ENCODE measurements at places on chromosomes 2 and 18. TPM values are rescaled to one million over a fixed set of nuclear protein-coding genes. Genes with fewer than 3 reads are reported as not detected.
A peak's percentile ranks its signal among the peaks of the same experiment; 100 is the strongest.

DNA sequence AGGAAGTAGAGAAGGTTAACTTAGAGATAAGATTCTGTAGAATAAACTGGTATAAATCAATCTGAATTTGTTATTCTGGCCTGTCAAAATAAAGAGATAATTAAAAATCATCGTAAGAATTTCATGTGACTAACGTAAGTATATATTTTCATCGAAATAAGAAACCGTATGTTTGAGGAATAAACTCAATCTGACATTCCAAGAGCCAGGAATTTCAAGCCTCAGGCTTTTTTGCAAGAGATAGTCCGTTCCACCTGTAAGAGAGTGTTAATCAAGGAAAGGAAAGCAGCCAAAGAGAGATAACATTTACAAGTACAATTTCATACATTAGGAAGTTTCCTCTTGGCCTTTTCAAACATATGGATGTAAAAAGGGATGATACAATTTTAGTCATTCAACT lies 701.5 kb downstream of the CBLN2 start:
- DNase-seq = no peak

GRCh38 chr2:40103590-40103989 lies 324.5 kb upstream of the THUMPD2 start:
- DNase-seq = no peak

- DNase-seq = no peak
Measured at GRCh38 chr2:105647731-105648130, 97.0 kb upstream of the NCK2 start.

DNA sequence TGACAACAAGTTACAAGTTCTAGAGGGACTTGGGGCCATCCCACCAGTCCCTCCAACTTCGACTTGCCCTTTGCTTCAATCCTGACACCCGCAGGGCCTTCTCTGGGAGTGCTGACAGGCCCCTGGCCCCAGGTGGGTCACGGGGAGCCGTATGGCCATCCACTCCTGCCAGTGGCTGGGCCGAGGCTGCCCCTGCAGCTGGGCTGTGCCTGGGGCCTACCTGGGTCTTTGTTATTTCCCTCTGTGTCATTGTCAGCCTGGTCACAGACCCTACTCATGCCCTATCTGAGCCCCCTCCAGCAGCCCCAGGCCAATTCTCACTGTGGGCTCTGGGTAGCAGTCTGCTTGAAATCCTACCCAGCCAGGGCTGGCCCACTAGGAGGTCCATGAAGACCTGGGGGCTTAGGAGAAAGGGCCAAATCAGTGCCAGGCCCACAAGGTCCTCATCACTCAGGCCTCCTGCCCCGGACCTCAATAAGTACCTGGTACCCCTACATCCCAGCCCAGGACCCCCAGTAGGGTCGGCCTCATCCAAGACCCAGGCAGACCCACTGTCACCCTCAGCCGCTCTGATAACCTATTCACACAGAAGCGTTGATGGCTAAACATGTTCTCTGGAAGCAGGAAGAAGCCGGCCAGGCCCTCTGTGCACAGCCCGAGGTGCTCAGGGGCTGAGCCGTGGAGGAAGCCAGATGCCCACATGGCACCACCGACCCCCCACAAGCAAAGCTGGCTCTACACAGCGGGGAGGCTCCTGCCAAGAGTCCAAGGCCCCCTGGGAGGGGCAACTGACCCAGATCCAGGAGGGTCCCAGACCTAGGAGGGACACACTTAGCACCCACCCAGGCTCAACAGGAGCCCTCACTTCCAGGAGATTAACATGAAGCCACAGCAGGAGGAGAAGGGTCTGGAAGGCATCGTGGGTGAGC lies 57.7 kb downstream of the BIN1 start:
- no peak for DNase-seq

DNA sequence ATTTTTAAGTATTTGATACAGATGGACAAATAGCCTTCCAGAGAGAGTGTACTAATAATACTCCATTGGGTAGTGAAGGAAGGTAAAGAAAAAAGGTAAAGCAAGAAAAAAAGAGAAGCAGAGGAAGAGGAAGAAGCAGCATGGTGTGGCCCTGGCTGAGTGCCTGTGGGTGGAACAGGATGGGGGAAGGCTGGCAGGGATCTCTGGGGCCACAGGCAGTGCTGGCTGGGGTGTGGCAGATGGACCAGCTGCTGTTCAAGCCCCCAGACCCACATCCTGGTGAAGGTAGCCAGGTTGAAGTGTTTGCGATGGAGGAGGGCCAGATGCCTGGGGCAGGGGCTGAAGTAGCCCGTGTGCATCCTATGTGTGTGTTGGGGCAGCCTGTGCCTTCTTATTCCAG lies 79.0 kb downstream of the DYSF start:
- DNase-seq = no peak

DNA sequence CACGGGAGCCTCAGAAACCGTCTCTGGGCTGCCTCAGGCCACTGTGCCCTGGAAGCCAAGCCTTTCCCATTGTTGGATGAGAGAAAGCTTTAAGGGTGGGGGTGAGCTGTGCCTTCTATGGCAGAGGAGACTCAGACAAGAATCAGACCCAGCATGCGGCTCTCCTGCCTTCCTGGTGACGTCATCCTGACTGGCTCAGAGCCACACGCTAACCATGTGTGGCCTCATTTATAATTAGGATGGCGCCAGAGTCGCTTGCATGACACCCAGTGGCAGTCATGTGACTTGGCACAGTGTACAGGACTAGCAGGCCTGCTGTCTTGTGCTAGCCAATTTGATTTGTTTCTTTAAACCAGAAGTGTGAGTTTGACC lies 99.1 kb downstream of the SH3BP4 start:
- no peak for DNase-seq

DNA sequence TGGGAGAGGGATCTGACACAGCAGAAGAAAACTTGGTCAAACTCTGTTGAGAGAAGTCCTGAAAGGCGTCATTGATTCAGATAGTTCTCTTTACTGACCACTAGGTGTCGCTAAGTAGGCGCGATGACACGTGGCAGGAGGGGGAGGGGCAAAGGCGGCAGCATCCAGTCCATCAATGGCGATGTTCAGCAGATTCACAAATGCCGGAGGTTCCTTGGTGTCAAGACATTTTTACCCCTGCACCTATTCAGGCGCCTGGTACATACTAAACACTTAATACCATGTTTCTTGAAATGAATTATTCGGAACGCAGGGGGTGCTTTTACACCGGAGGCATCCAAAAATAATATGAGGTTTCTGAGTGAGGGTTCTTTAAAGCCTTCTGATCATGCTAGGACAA lies 3.0 kb upstream of the PLEK start:
- peak; percentile 79 for DNase-seq

DNA sequence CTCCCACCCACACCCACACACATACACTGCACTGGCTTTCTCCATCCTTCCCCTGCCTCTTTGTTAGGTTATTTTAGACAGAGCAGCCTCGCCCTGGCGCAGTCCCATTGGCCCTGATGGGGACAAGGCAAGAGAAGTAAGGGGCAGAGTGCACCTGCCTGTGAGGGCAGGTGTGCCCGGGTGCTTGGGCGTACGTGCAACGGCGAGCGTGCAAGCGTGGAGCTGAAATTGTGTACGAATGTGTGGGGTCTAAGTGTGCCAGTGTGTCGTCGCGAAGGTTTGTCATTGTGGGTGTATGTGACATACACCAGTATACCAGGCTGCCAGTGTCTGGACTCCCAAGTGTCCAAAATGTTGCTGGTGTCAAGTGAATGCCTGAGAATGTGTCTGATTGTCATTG lies 544 bp downstream of the LRATD1 start:
- no peak for DNase-seq

DNA sequence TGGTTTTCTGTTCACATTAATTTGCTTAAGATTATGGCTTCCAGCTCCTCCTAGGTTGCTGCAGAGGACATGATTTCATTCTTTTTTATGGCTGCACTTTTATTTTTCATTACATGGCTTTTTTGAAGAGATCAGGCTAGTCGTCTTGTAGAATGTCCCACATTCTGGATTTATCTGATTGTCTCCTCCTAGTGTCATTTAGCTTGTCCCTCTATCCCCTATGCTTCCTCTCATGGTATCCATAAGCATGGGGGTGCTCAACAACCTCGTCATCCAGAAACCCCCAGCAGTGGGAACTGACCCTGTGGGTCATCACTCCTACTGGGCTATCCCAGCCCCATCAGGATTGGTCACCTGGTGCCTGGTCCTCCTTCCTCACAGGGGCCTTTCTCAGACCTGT lies 49.6 kb downstream of the SERTAD2 start:
- no peak for DNase-seq

DNA sequence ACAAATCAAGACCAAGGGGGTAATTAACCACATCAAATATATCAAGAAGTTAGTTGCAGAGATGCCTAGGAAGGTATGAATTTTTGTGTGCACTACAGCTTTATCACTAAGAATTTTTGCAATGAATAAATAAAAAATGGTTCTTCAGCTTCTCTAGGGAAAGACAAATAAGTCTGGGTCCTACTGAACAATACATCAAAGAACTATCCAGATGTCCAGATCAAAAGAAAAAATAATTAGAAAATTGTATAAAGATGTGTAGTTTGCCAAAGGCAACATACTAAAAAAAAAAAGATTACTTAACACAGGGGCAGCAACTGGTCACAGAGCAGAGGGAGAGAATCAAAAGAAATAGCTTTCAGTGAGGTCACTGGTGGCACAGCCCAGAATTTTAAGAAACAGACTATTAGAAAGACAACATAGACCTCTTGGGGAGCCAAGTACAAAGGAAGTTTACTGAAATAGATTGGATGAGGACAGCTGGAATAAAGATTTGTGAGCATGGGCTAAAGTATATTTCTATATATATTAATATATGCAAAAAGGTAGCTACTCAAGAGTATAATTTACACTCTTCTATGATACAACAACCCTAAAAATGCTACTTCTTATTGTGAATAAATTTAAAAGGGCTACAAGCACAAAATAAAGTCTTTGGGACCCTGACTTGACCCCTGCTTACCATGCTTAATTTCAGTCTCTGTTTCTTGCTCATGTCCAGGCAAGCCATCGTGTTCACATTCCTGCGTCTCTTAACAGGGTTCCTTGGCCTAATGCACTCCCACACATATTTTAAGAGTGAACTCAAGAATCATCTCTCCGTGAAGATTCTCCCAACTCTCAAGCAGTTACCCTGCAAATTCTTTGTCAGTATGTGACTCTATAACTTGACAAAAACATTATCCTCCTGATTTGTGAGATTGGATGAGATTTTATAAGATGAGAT lies 99.0 kb upstream of the GRB14 start:
- DNase-seq = no peak

DNA sequence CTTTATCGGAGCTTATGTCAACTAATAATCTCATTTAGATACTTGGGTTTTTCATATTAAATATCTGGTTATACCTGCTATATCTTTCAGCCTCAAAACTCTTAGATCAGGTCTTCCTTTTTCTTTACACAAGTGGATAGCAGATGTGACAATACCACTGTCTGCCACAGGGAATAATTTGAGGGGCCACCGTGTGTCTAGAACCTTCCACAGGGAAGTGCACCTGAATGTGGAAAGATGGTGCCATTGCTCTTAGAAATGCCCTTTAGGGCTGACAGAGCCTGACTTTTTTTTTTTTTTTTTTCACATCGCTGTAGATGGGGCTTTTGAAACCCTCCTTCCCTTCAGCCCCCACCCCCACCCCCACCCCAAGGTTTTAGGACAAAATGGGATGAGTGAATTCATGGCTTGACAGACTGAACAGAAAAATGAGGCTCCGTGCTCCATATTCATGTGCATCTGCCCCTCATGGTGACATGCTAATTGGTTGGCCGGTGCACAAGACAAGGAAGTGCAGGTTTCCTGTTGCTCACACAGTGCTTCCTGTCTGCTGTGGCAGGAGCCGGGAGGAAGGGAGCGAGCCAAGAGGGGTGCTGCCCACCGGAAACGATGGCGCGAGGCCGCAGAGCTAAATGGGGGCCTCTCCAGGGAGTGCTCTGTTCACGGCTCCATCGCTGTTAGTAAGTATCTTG lies 246.0 kb downstream of the LDLRAD4 start:
- DNase-seq = peak; percentile 70

DNA sequence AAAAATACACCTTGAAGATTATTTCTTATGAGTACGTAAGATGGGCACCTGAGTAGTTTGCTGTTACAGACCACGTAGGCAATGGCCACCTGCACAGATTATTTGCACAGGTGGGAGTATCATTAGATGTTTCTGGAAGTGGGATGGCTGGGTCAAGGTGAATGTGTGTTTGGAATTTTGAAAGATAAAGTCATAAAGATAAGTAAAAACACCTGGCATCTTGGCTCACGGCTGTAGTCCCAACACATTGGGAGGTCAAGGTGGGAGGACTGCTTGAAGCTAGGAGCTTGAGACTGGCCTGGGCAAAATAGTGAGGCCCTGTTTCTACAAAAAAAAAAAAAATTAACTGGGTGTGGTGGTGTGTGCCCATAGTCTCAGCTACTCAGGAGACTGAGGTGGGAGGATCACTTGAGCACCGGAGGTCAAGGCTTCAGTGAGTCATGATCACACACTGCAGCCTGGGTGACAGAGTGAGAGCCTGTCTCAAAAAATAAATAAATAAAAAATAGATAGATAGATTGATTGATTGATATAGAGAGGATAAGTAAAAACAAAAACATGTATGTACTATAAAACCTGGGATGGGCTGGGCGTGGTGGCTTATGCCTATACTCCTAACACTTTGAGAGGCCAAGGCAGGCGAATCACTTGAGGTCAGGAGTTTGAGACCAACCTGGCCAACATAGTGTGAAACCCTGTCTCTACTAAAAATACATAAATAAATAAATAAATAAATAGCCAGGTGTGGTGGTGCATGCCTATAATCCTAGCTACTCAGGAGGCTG lies 30.4 kb downstream of the ODC1 start:
- no peak for DNase-seq

- DNase-seq = no peak
Measured at GRCh38 chr2:180040146-180040925, 33.2 kb upstream of the CWC22 start.

GRCh38 chr2:238863749-238864206 lies 15.9 kb downstream of the TWIST2 start:
- no peak for DNase-seq

- DNase-seq = no peak
Measured at GRCh38 chr2:241413929-241414580, 58.0 kb downstream of the FARP2 start.

- DNase-seq = no peak
Measured at GRCh38 chr2:216761133-216761532, 65.8 kb upstream of the IGFBP5 start.

DNA sequence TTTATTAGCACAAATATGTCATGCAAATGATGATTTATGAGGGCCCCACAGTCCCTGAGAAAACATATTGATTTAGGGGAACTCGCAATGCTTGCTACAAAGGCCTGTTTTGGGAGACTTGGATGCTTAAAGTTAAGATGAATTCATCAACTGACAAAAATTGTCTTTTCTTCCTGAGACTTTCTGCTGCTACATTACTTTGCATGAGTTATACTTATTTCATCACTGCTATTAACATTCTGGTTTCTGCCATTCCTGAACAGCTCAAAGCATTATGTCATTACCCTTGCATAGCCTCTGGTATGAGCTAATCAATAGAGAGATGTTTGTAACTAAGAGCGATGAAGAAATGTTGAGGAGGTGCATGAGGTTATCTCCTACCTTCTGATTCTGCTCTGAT lies 74.4 kb downstream of the SOX11 start:
- no peak for DNase-seq

MTCL1 gene
- 0.80 TPM for polyA plus RNA-seq

POTEC gene
- not detected for polyA plus RNA-seq

YES1 gene
- not detected for polyA plus RNA-seq

UGT1A8 gene
- polyA plus RNA-seq = not detected

MC5R gene
- polyA plus RNA-seq = not detected

ACOXL gene
- not detected for polyA plus RNA-seq

GDF7 gene
- 0.33 TPM for polyA plus RNA-seq

ALK gene
- not detected for polyA plus RNA-seq

CIB4 gene
- not detected for polyA plus RNA-seq

RBM44 gene
- polyA plus RNA-seq = 0.17 TPM

Measured in naive B cell (primary cell).